ENCODE measurements at places on chromosomes 1 and 21.

- DNase-seq, result no peak
Measured at GRCh38 chr1:79128722-79129121, 122.2 kb upstream of the ADGRL4 start.

DNA sequence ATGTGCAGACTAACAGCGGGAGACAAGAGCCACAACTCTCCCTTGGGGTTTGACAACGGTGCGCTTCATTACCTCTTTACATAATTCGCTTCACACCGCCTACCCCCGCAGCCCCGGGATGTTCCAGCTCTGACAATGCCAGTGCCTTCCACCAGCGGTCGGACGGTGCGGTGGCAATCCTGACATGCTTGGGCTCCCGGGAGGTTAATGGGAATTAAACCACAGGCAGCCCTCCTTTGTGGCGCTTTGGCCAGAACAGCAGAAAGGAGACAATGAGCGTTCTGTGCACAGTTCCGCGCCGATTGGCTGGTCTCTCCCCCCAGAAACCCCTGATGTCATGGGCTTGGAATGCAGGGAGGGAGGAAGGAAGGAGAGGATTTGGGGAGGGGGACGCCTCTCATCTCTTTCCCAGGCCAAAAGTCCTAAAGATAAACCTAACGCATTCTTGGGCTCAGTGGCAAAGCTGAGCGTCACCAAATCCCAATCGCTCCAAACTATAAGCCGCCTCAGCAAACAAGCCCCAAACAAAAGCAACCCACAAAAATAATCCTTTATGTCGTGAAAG, 1.3 kb downstream of the CNN3 start:
- peak; percentile 45 for DNase-seq

DNA sequence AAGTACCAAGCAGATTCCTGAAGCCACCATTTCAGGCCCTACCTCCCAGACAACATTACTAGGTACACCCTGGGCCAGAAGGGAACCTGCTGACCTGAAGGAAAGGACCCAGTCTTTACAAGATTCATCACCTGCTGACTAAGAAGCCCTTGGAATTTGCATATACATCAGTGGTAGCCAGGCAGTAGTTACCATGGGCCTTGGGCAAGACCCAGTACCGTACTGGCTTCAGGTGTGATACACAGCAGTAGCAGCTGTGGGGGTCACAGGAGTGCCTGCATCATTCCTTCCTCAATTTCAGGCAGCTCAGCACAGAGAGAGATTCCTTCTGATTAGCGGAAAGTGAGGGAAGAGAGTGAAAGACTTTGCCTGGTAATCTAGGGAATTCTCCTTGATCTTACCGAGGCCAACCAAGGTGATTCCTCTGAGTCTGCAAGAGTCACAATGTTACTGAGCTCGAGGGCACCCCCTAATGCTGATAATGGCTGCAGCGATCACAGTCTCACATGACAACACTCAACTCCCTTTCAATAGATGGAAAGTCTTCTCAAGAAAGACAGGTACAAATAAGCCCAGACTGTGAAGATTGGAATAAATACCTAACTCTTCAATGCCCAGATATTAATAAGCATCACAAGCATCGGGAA, 22.0 kb upstream of the UHMK1 start:
- DNase-seq, result no peak

- no peak for DNase-seq
Measured at GRCh38 chr1:237054313-237054712, 12.3 kb downstream of the RYR2 start.

DNA sequence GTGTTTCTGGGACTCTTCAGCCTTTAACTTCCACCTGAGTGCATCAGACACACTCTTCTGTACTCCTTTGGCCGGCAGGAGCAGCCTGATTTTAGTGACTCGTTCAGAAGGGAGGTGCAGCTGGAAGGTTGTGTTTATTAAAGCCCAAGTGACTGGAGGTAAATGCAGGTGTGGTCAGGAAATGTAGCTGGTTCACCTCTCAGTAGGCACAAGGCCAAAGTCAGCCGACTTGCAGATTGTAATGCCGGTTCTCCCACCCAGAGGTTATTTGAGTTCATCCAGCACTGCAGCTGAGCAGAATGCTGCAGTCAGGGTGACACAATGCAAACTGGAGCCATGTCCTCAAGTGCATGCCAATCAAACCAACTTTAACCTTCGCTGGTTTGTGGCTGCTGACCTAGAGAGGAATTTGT, 91.5 kb downstream of the SPATA46 start:
- no peak for DNase-seq

DNA sequence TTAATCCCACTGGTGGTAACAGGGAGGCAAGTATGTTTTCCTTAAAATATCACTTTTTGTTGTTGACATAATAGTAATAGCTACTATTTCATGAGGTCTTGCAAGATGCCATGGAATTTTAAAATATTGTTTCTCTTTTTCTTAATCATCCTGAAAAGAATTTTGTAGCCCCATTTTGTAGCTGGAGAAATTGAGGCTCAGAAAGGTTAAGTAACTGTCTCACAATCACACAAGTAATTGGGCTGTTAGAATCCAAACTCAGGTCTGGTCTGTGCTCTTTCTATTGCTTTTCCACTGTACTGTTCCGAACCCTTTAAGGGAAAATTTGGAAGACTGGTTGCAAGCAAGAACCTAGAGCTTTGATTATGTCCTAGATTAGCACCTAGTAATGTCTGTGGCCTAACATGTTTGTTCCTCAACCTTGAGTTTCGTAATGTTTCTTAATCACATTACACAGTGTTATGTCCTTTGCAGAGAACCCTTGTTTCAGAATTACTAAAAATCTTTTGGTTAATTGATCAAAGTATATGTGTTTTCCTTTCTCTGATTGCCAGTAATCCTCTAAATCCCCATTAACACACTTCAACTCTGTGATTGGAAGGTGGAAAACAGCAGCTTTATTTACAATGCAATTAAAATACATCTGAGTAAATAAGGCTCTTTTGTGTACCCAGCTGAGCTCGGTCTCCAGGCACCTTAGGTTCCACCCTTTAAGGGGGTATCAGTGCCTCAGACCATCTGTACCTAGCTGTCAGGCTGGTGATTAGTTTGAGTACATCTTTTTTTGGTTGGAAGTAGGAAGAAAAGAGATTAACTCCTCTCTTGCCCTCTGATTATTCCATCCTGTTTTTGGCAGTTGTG, 10.4 kb downstream of the LRRC42 start:
- no peak for DNase-seq

- no peak for DNase-seq
Measured at GRCh38 chr1:8335246-8335645, 17.3 kb downstream of the SLC45A1 start.

- DNase-seq, result no peak
Measured at GRCh38 chr21:28224191-28224726, 768.4 kb downstream of the LTN1 start.

DNA sequence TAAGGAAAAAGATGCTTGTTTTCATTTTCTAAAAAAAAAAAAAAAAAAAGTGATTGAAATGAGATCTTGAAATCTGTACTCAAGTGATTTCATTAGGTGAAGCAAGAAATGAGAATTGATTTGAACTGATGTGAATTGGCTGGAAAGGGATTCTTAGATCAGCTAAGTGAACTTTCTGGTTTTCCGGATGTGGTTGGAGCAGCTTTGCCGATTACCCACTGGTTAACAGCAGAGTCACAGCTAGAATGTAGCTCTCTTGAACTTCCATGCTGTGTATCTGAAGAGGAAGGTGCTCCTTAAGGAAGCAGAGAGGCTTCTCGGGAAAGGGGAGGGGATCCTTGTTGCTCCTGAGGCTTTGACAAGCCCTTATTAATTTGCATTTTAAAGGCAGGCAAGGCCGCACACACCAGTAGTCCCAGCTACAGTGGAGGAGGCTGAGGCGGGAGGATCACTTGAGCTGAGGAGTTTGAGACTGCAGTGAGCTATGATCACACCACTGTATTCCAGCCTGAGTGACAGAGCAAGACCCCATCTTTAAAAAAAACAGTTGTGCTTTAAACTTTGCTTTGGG, 28.7 kb upstream of the PWP2 start:
- no peak for DNase-seq

- no peak for DNase-seq
Measured at GRCh38 chr1:40806731-40807695, 23.4 kb downstream of the KCNQ4 start.

DNA sequence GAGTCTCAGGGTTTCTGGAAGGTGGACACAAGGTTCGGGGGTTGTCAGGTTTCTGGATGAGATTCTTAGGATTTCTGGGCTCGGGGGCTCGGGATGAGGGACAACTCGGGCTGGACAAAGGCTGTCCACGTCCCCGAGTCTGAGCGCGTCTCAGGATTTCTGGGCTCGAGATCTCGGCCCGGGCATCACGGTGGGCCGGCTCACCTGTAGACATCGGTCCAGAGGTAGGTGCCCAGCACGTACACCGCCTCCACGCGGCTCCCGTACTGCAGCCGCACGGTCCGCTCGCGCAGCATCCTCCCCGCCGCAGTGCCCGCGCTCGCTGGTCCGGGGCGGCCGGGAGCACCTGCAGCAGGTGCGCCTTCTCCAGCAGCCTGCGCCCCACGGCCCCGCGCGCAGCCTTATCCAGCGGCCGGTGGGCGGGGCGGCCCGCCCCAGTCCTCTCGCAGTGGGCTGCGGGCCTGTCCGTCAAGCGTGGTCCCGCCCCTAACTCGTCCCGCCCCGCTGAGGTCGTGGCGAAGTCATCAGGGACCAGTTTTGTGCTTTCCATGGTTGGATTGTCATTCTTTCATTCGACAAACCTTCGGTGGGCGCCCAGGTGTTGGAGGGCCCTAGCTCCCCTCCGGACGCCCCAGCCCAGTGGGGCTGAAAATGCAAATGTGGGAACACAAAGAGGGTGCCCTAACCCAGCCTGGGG, at the start of gene PADI2:
Gene PADI2 (minus strand): TSS at position 376 of the 697 bp plus-strand sequence. CDS start 80 bp downstream, at position 296.
- DNase-seq, result peak; percentile 26

- no peak for DNase-seq
Measured at GRCh38 chr1:119565131-119565772, 58.2 kb downstream of the HSD3B1 start.

- no peak for DNase-seq
Measured at GRCh38 chr1:22472596-22472995, 20.9 kb downstream of the ZBTB40 start.

- no peak for DNase-seq
Measured at GRCh38 chr1:168504064-168504837, 39.5 kb downstream of the XCL2 start.

- DNase-seq, result no peak
Measured at GRCh38 chr1:75293270-75293669, 159.1 kb downstream of the LHX8 start.

DNA sequence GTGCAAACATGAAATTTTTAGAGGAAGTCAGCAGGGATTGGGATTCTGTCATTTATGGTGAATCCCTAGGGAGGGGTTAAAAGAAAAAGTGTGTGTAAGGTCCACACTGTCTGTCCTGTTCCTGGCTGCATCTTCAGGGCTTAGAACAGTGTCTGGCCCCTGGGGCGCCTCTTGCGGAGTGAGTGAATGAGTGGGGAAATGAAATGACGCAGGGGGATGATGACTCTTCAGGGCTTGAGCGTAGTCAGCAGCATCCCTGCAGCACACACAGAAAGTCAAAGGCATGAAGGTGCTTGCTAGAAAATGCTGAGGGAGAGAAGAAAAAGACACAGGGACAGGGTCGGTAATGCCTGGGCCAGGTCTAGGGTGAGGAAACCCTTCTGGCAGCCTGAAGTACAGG, 57.8 kb downstream of the PGBD5 start:
- DNase-seq, result no peak

GRCh38 chr1:168161459-168161858, 17.3 kb upstream of the TIPRL start:
- DNase-seq, result no peak

DNA sequence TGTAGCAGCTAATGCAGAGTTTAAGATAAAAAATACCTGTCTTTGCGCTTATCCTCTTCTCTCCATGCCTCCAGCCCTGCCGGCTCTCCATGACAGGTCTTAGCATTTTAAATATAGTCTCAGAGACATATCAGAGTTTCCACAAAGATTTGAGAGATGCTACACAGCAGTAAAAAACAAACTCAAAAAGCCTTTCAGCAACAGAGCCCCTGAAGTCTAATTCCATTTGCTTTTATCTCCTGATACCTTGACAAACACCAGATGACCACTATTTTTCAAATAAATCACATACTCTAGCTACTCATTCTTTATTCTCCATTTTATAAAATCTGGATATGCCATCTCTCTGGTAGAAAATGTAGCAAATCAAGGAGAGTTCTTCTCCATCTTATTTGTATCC, 79.5 kb upstream of the LRRC53 start:
- DNase-seq, result no peak

DNA sequence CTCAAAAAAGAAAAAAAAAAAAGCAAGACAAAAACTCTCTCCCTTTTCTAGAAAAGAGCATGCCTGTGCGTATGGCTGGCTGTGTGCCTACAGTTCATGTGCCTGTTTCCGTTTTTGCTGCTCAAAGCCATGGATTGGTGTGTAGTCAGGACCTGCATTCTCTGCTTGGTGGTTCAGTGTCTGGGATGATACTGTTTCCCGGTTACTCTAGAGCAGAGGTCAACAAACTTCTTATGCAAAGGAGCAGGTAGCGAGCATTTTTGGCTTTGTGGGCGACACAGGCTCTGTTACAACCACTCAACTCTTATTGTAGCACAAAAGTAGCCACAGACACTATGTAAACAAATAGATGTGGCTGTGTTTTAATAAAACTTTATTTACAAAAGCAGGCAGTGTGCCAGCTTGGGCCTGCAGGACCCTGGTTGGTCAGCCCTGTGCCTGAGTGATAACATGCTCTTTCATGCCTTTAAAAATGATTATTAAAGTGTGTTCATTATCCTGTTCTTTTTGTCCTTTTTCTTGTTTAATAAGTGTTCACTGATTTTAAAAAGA, 524.2 kb downstream of the KIF26B start:
- no peak for DNase-seq

DNA sequence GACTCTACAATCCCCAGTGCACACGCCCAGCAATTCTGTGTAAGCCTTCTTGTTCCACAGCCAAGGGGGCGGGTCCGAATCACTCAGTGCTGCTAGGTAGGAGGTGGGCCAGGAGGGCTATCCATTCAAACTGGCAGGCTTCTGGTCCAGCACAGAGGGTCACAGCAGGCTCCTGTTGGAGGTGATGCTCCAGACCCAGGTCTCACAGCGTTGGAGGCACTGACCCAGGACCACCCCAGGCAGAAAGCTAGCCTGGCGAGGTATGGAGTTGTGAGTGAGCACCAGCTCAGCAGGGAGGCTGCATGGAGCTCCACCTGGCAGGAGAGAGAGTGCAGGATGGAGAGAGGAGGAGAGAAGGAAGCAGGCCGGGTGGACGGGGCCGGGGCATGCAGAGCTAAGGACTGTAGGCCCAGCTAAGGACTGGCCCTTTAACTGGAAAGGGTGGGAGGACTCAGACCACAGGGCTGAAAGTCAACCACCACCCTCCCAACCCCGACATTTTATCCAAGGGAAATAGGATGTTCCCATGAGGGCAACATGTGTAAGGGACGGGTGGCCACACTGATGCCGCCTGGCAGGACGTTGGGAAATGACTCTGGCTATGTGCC, 38.7 kb downstream of the GPR161 start:
- no peak for DNase-seq

DNA sequence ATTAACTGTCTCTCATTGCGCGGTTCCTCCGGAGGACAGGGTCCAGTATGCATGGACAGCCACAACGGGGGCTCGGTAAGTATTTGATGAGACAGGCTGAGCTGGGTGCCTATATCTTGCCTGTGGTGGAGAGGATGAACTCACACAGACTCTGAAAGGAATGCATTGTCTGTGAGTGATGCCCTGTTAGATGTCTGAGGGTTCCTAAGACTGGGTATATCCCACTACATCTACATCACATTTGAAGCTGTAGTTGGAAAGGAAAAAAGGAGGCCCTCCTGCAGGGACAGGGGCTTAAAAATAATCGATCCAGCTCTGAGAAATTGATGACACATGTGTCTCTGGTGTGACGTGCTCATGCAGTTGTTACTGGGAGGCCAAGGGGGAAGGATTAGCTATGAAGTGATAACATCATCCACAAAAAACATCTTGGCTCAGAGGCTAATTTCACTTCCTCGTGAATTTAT, 1.9 kb downstream of the ADARB1 start:
- DNase-seq, result no peak

Data from NCI-H2227 treated with DMSO at 0.1 percent for 48 hours (cell line).